ENCODE measurements at places on chromosomes 12 and 14.

GRCh38 chr12:93981411-93981810, 167.0 kb upstream of the PLXNC1 start:
- H3K27me3 ChIP-seq: peaks cover 12% of the 10 kb centered on the region
- no peak for DNase-seq
- no peaks in the 10 kb centered on the region for H3K36me3 ChIP-seq
- peaks cover 22% of the 10 kb centered on the region for H3K4me1 ChIP-seq

- H3K27ac ChIP-seq: no peak overlapping the region
- H3K4me1 ChIP-seq: no peaks in the 10 kb centered on the region
- no peaks in the 10 kb centered on the region for H3K27me3 ChIP-seq
- H3K36me3 ChIP-seq: no peaks in the 10 kb centered on the region
- H3K4me3 ChIP-seq: no peak overlapping the region
- DNase-seq: no peak
Observed at GRCh38 chr12:118637767-118638370, 261.5 kb downstream of the SUDS3 start.

GRCh38 chr14:51607711-51608110, 44.0 kb upstream of the FRMD6 start:
- no peak for DNase-seq
- H3K27ac ChIP-seq: no peak overlapping the region
- peaks cover 11% of the 10 kb centered on the region for H3K27me3 ChIP-seq
- peaks cover 7% of the 10 kb centered on the region for H3K4me1 ChIP-seq
- H3K4me3 ChIP-seq: no peak overlapping the region

GRCh38 chr12:55036326-55037115, 16.7 kb downstream of the NEUROD4 start:
- DNase-seq: no peak
- no peak overlapping the region for H3K4me3 ChIP-seq
- peaks cover 39% of the 10 kb centered on the region for H3K4me1 ChIP-seq

DNA sequence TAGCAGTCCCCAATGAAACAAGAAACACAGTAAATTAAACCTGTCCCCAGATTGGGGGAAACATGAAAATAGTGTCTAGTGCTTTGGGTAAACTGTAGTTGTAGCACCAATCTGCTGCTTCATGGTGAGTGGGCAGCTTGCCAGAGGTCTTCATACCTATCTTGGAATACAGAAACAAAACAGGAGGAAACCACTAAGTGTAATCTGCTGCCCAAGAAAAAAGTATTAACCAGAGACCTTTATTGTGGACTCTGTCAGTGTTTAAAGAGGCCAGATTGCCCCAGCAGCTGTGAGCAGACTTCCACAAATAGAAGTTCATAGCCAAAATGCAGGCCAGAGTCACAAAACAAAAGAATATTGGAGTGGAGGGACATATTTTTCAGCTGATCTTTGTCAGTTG, 2.3 kb downstream of the ISCU start:
- no peak for DNase-seq
- peaks cover 54% of the 10 kb centered on the region for H3K4me1 ChIP-seq
- H3K27me3 ChIP-seq: no peaks in the 10 kb centered on the region
- H3K27ac ChIP-seq: no peak overlapping the region
- peaks cover 53% of the 10 kb centered on the region for H3K36me3 ChIP-seq

- H3K36me3 ChIP-seq: no peaks in the 10 kb centered on the region
- peak; percentile 46 for DNase-seq
- H3K27me3 ChIP-seq: peaks cover 3% of the 10 kb centered on the region
- peaks cover 4% of the 10 kb centered on the region for H3K4me1 ChIP-seq
- H3K4me3 ChIP-seq: no peak overlapping the region
- H3K27ac ChIP-seq: no peak overlapping the region
Observed at GRCh38 chr14:69827560-69827959, 30.5 kb upstream of the SLC10A1 start.

DNA sequence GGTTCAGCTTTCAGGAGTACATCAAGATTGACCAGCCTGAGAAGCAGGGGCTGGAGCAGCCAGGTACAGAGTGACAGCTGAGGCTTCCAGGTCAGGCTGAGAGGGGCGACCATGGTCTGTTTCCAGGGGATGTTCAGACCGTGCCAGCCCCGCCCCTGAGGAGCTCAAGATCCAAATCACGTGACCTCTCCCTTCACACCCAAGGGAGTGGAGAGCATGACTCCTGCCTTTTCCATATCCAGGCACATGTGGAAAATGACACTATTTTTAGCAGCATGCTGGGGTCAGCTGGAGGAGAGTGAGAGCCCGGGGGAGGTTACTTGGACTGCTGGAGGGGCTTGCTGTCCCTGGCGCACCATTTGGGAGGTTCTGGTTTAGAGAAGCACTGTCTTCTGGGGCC, 92.7 kb downstream of the B4GALNT3 start:
- no peak overlapping the region for H3K4me3 ChIP-seq
- peaks cover 6% of the 10 kb centered on the region for H3K36me3 ChIP-seq
- H3K4me1 ChIP-seq: peaks cover 45% of the 10 kb centered on the region
- H3K27ac ChIP-seq: peak overlapping the region; percentile 18
- no peaks in the 10 kb centered on the region for H3K27me3 ChIP-seq
- DNase-seq: no peak

- H3K27ac ChIP-seq: no peak overlapping the region
- peaks cover 2% of the 10 kb centered on the region for H3K27me3 ChIP-seq
- H3K4me3 ChIP-seq: no peak overlapping the region
- no peaks in the 10 kb centered on the region for H3K36me3 ChIP-seq
Observed at GRCh38 chr14:54606178-54606577, 39.2 kb downstream of the SAMD4A start.

GRCh38 chr12:77120156-77121085, 55.1 kb upstream of the E2F7 start:
- no peaks in the 10 kb centered on the region for H3K36me3 ChIP-seq
- peaks cover 10% of the 10 kb centered on the region for H3K27me3 ChIP-seq
- no peak for DNase-seq
- H3K4me3 ChIP-seq: no peak overlapping the region

GRCh38 chr14:86779416-86779815, 1213.6 kb downstream of the GALC start:
- no peaks in the 10 kb centered on the region for H3K27me3 ChIP-seq
- no peaks in the 10 kb centered on the region for H3K36me3 ChIP-seq
- H3K27ac ChIP-seq: no peak overlapping the region
- H3K4me1 ChIP-seq: no peaks in the 10 kb centered on the region
- no peak for DNase-seq
- no peak overlapping the region for H3K4me3 ChIP-seq

- no peak for DNase-seq
- H3K27me3 ChIP-seq: no peaks in the 10 kb centered on the region
- peaks cover 74% of the 10 kb centered on the region for H3K36me3 ChIP-seq
- peaks cover 46% of the 10 kb centered on the region for H3K4me1 ChIP-seq
- no peak overlapping the region for H3K4me3 ChIP-seq
- peak overlapping the region; percentile 38 for H3K27ac ChIP-seq
Observed at GRCh38 chr12:104991565-104992128, 5.5 kb downstream of the NOPCHAP1 start.

GRCh38 chr12:81128930-81129554, 51.2 kb downstream of the ACSS3 start:
- peak; percentile 5 for DNase-seq
- no peak overlapping the region for H3K4me3 ChIP-seq
- no peaks in the 10 kb centered on the region for H3K4me1 ChIP-seq

DNA sequence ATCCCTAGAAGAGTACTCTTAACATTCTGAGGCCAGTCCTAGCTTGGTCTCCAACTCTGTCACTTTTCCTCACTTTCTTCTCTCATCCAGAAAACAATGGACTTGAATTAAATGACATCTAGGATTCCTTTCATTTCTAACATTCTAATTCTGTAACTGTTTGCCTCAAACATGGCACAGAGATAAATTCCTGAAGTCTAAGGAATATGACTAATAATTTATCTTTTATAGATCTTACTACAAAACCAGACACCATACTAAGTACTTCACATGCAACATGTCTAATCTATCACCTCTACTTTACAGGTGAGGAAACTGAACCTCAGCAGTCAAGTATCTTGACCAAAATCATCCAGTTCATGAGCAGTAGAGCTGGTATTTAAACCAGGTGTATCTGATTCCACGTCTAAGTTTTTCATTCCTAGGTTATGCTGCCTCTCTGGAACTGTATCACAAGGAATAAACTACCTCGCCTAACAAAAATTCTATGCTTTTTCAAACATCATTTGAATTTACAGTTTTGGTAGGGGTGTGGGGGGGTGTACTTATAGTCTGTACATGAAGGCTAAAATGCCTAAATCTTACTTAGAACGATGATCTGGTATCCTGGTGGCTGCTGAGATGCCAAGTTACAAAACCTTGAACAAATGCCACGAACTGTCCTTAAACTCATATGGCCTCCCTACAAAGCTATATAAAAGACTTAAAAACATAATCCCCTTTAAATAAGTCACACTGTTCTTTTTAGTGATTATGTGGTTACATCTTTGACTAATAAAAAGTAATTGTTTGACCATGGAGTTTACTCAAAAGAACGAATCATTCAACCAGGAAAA, 41.6 kb downstream of the ATXN2 start:
- H3K4me3 ChIP-seq: no peak overlapping the region
- no peak overlapping the region for H3K27ac ChIP-seq
- H3K4me1 ChIP-seq: peaks cover 23% of the 10 kb centered on the region
- peaks cover 27% of the 10 kb centered on the region for H3K36me3 ChIP-seq
- no peaks in the 10 kb centered on the region for H3K27me3 ChIP-seq

DNA sequence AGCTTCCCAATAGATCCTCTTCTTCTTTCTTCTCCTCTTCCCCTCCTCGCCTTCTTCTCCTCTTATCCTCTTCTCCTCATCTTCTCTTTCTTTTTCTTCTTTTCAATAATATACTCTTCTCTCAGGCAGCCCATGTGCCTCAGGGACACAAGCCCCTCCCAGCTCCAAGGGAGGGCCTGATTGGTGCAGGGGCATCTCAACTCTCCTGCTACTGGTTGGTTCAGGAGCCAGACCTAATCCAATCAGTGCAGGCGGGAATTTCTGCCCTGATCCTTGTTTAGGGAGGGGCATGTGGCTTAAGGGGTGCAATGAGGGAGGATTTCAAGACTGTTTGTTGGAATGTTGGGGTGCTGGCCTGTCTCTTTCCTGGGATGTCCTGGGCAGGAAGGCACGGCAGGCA, 9.0 kb downstream of the SERPINA12 start:
- H3K27ac ChIP-seq: no peak overlapping the region
- no peak overlapping the region for H3K4me3 ChIP-seq

DNA sequence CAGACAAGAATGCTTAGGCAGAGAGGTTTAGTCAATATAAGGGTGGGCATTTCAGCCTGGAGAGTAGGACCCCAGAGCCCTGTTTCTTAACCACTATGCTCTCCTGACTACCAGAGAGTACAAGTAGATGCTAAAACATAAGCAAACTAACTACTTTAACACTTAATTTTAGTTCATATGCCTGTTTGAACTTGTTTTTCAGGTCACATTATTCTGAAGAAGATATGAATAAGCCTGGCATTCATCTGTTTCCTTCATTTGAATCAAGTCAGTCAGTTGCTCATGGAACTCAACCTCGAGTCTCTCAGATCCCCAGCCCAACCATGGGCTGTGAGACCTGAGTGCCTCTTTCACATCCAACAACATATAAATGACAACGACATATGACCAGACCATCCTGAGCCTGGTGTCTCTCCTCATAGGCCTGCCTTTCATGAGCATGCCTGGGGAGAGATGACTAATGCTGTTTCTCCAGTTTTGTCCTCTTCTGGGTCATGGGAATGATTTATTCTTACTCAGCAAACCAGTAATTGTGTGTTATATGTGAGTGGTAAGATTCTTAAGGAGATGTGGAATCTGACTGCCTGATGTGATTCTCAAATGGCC, 251.1 kb upstream of the BTG1 start:
- peaks cover 93% of the 10 kb centered on the region for H3K4me1 ChIP-seq
- H3K27ac ChIP-seq: peak overlapping the region; percentile 95
- peaks cover 39% of the 10 kb centered on the region for H3K36me3 ChIP-seq
- peak; percentile 46 for DNase-seq
- H3K4me3 ChIP-seq: no peak overlapping the region

GRCh38 chr12:99035803-99036202, 390.7 kb downstream of the APAF1 start:
- no peak overlapping the region for H3K4me3 ChIP-seq
- H3K36me3 ChIP-seq: no peaks in the 10 kb centered on the region
- H3K4me1 ChIP-seq: no peaks in the 10 kb centered on the region
- H3K27me3 ChIP-seq: peaks cover 2% of the 10 kb centered on the region
- no peak for DNase-seq
- H3K27ac ChIP-seq: no peak overlapping the region

- H3K36me3 ChIP-seq: peaks cover 26% of the 10 kb centered on the region
- H3K4me3 ChIP-seq: no peak overlapping the region
- peak overlapping the region; percentile 29 for H3K27ac ChIP-seq
- peaks cover 47% of the 10 kb centered on the region for H3K4me1 ChIP-seq
- H3K27me3 ChIP-seq: no peaks in the 10 kb centered on the region
- no peak for DNase-seq
Observed at GRCh38 chr12:92566448-92567019, 136.3 kb upstream of the PLEKHG7 start.

DNA sequence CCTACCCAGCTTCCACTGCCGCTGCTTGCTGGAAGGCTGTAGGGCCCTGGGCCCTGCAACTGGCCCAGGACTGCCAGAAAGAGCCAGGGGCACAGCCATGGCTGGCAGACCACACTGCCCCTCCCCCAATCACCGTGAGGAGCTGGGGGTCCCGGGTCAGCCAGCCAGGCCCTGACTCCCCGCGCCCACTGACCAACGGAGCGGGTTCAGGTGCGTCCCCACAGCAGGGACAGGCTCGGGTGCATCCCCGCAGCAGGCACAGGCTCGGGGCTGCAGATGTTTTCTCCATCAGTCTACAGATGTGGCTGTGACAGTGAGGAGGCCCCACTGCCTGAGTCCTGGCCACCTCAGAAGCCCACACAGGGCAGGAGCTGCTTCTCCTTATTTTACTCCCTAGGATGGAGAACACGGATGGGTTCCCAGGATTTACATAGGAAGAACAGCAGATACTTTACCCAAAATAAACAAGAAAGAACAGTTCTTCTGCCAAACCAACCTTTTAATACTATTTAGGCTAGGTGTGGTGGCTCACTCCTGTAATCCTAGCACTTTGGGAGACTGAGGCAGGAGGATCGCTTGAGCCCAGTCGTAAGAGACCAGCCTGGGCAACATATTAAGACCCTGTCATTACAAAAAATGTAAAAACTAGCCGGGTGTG, 61.1 kb downstream of the TESC start:
- H3K4me3 ChIP-seq: no peak overlapping the region
- no peak for DNase-seq
- no peaks in the 10 kb centered on the region for H3K36me3 ChIP-seq
- no peaks in the 10 kb centered on the region for H3K4me1 ChIP-seq
- H3K27me3 ChIP-seq: no peaks in the 10 kb centered on the region

DNA sequence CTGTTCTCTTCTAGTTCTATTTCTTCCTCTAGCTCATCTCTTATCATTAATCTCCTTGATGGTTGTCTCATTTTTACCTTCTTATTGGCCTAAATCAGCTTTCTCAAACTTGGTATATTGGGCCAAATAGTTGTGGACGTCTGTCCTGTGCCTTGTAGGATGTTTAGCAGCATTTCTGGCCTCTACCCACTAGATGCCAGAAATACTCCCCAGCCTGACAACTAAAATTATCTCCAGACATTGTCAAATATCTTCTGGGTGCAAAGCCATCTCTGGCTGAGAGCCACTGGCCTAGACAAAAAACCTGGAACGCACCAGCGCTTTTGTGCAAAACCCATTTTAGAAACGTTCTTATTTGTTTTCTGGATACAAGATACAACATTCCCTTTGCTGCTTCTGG, 38.8 kb upstream of the LRRC10 start:
- no peaks in the 10 kb centered on the region for H3K36me3 ChIP-seq
- no peak overlapping the region for H3K27ac ChIP-seq
- no peak overlapping the region for H3K4me3 ChIP-seq
- peaks cover 10% of the 10 kb centered on the region for H3K27me3 ChIP-seq
- DNase-seq: no peak

All from activated CD4-positive, alpha-beta T cell treated with anti-CD3 and anti-CD28 coated beads for 36 hours (primary cell).